Camera-type eye (tissue), 1 donor: ENCODE measurements at places on chromosomes 7 and 10. TPM values are rescaled to one million over a fixed set of nuclear protein-coding genes. Genes with fewer than 3 reads are reported as not detected.

OR2A14 gene
- total RNA-seq = not detected

ATOH7 gene
- 11.4 TPM for total RNA-seq

CALN1 gene
- 9.8 TPM for total RNA-seq

UPK3BL2 gene
- total RNA-seq = 64.4 TPM

AKR1C1 gene
- 10.5 TPM for total RNA-seq

GIMAP5 gene
- total RNA-seq = 14.8 TPM

LIPM gene
- total RNA-seq = not detected

DNA2 gene
- 10.2 TPM for total RNA-seq

RSPH10B2 gene
- total RNA-seq = not detected

CYP2E1 gene
- total RNA-seq = 3.4 TPM

HGF gene
- total RNA-seq = 10.9 TPM

NUTM2E gene
- total RNA-seq = 0.33 TPM

PODXL gene
- total RNA-seq = 42.2 TPM

TMEM139 gene
- total RNA-seq = 3.6 TPM

STEAP1B gene
- total RNA-seq = 1.6 TPM

GHRHR gene
- total RNA-seq = not detected

ANKRD1 gene
- 5.3 TPM for total RNA-seq

ACSL5 gene
- 3.6 TPM for total RNA-seq

SPACDR gene
- total RNA-seq = not detected
